ENCODE measurements at places on chromosomes 3 and 15. TPM values are rescaled to one million over a fixed set of nuclear protein-coding genes. Genes with fewer than 3 reads are reported as not detected.

GRCh38 chr15:35054380-35054779, 30.7 kb downstream of the NANOGP8 start:
- DNase-seq, result no peak

DNA sequence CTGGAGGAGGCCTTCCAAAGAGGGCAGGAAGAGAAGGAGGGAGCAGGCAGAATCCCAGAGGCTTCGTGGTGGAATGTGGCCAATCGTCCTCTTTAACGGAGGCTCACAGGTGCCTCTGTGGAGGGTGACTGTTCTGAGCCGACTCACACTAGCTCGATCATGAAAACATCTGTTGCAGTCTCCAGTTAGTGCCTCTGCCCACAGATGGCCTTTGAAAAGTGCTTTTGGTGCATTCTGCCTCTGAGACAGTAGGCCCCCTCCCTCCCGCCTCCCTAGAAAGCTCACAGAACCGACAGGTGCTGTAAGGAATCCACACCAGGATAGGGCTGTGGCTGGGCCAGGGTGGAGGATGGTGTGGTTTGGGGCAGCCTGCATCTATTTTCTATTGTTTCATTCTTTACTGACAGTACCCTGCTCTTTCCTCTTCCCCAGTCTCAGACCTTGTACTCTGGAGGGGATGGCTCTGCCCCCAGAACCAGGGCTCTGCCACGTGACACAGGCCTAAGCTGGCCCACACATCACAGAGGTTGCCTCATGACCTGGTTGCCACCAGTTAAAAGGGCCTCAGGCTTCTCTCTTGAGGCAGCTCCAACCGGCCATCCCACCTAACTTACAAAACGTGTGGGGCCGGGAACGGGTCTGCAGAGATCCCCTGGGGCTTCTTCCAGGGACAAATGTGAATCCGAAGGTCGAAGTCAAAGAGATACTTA, 27.2 kb upstream of the PIGZ start:
- DNase-seq, result no peak

Gene IGSF10
- total RNA-seq, result under 0.01 TPM

- peak; percentile 89 for DNase-seq
These were observed 56.9 kb upstream of the FLNB start for GRCh38 chr3:57951066-57951882.

- DNase-seq, result no peak
These were observed 4.7 kb downstream of the SLC51A start for GRCh38 chr3:196220991-196221390.

DNA sequence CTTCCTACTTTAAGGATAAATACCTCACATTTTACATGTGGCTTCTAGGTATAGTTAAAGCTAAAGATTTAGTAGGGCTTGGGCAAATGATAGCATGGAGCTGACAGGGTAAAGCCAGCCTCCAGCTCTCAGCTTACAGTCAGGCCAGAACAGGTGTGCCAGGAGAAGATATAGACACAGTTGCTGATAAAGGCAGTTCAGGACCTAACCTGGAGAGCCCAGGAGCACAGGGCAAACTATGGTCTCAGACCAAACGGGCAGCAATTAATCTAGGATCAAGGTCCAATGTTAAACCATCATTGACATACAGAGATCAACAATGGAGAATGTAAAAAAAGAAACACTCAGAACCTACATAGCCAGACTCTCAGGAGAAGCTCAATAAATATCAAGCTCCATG, 4.0 kb downstream of the WDR49 start:
- DNase-seq, result no peak

Gene SMAD6
- total RNA-seq, result 6.9 TPM

DNA sequence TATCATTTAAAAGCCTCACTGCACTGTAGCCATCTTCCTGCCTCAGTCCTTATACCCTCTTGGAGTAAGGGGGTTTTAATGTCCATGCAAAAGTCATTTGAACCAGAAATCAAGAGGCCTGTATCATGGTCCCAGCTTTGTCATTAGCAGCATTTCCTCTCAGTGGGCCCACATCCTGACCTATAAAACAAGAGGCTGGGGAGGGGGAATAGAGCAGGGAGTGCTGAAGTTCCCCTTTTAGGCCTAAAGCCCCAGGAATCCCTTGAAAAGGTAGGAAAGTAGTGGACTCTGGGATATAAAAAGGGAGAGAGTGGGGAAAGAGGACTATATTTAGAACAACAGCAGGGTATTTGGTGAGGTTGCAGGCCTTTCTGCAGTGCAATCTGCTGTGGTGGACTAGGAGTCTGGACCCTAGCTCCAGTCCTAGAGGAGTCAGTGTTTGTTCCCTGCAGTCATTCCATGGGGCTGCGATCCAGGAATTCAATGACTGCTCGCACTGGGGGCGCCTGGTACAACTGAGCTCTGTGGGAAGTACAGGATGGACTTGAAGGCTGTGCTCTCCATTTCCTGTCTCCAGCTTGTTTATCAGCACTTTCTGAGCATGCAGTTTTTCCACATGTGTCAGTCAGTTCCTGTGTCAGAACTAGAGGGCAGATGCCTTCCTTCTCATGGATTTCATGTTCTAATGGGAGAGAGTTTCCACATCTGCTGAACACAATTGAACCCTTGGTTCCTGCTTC, 46.8 kb downstream of the PDHB start:
- DNase-seq, result peak; percentile 80

Gene PLA2G4E
- total RNA-seq, result 0.07 TPM

Gene MAP2K1
- total RNA-seq, result 63.5 TPM

Gene NPAP1
- total RNA-seq, result not detected

- DNase-seq, result no peak
These were observed at the start of gene PFN2 for GRCh38 chr3:149970716-149971402. PFN2 (minus strand) TSS chr3:149970895; CDS start chr3:149970856, 39 bp downstream.

DNA sequence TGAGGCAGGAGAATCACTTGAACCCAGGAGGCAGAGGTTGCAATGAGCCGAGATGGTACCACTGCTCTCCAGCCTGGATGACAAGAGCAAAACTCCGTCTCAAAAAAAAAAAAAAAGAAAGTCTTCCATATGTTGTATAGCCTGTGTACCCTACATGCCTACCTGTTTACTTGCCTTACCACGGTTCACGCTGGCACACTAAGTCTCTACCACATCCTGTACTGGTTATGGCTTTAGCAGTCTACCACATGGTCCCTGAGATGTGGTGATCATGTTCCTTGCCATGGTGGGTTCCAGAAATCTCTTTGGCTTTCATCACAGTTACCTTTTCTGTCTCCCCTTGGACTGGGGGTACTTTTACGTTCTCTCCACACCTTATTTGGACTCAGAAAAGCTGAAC, 63.8 kb upstream of the TBC1D5 start:
- no peak for DNase-seq

Gene TMEM39A
- 41.5 TPM for total RNA-seq

Gene AP3B2
- not detected for total RNA-seq

DNA sequence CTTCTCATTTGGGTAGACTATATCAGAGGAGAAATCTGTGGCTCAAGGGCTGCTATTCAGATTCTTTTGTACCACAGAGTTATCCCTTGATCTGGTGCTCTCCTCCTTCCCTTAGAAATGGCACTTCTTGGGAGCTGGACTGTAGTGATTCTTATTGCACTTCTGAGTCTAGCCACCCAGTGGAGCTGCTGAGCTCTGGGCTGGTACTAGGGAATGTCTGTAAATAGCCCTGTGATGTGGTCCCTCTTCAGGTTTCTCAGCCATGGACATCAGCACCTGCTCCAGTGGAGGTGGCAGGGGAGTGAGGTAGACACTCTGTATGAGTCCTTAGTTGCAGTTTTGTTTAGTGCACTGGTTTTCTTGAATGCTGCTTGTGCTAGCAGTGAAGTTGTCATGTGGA, 1292.6 kb downstream of the SI start:
- DNase-seq, result peak; percentile 38

DNA sequence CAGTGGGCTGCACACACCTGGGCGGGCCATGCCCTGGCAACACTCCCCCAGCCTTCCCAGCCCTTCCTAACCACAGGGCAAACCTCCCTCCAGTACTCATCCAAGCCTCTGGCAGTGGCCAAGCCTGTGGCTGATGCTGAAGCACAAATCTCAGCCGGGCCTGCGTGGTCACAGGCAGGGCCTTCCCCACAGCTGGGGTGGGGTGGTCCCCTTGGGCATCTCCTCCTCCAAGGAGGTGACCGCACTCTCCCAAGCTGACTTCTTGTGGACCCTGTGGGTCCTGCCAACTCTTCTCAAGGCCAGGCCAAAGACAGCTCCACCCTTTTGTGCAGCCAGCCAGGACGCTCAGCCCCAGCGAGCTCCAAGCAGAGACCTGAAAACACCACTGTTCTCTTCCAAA, 21.4 kb downstream of the GRAMD2A start:
- no peak for DNase-seq

DNA sequence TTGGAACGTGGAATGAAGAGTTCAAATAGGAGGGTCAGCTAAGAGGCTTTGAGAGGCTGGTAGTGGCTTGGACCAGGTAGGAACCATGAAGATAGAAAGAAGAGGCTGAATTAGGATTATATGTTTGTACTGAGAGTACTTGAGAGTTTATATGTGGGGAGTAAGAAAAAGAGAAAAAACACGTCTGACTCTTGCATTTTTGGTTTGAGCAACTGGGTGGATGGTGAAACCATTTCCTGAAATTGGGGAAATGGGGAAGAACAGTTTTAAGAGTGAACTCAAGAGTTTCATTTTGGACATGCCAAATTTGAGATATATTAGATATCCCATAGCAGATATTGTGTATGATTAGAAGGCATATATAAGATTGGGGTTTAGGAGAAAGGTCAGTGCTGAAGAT, 92.9 kb upstream of the TNIK start:
- no peak for DNase-seq

Gene SERPINI2
- total RNA-seq, result not detected

GRCh38 chr15:25611603-25612002, 172.8 kb upstream of the UBE3A start:
- peak; percentile 70 for DNase-seq

- DNase-seq, result peak; percentile 65
These were observed 257.9 kb upstream of the KCNH8 start for GRCh38 chr3:18890449-18890848.

DNA sequence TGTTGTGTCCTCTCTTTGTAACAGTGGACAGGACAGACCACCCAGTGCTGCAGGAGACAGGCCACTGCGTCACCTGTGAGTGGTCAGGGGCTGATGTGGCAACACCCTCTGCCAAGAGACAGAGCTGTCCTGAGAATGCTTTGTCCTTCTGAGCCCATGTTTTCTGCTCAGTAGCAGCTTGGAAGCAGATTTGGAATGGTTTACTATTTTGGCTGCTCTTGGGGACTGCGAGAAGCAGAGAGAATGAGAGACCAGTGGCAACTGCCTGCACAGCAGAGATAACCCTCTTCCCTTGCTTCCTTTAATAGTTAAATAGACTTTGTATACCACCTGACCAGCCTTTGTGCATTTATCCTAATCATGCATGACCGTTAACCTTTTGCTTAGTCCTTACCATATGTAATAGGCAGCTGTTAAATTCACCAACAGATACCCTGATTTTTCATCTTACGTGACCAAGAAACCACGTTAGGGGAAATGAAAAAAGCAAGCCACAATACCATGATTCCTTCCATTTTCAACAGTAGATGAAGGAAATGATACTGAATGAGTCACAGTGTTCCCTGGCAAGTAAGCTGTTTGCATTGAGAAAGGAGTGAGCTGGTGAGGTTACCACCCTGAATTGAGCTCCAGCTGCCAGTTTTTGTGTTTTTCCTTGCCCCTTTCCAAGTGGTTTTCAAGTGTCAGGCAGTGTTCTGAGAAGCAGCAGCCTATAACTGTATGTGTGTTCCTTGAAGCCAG, 35.5 kb downstream of the B3GALNT1 start:
- peak; percentile 97 for DNase-seq

GRCh38 chr15:56674857-56675256, 58.5 kb downstream of the ZNF280D start:
- DNase-seq, result no peak

Gene C3orf52
- 21.5 TPM for total RNA-seq

GRCh38 chr3:124351430-124352148, 359.7 kb upstream of the ROPN1 start:
- DNase-seq, result peak; percentile 50

Gene VGLL3
- 0.88 TPM for total RNA-seq

DNA sequence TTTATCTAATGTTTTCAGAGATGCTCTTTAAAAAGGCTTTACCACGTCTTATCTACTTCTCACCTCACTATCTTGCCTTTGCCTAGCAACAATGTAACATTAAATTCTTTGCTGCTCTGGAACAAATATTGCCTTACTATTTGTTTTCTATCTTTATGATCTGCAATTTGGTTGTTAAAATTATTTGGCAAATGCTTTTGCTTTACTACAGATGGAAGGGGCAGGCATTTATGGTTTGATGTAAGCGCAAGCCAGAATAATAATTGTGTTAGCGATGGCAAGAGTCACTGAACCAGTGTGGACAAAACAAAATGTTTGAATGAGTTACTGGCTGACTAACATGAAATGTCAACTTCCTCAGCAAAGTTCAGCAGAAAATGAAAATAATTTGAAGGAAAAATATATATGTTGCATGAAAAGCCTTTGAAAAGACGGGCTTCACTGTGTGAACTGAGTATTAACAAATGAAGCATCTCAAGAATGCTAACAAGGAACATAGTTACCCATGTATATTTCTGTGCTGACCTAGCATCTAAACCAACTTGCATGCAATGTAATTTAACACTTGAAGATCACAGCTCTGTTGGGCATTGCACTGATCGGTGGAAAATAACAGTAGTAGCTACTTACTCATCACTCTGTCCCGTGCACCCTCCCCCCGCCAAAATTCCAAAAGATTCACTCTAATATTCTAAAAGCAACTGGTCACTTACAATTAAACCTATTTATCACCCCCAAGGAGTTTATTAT, 454.0 kb upstream of the ARHGEF26 start:
- no peak for DNase-seq

- no peak for DNase-seq
These were observed 595.8 kb upstream of the BCHE start for GRCh38 chr3:166433060-166433459.

DNA sequence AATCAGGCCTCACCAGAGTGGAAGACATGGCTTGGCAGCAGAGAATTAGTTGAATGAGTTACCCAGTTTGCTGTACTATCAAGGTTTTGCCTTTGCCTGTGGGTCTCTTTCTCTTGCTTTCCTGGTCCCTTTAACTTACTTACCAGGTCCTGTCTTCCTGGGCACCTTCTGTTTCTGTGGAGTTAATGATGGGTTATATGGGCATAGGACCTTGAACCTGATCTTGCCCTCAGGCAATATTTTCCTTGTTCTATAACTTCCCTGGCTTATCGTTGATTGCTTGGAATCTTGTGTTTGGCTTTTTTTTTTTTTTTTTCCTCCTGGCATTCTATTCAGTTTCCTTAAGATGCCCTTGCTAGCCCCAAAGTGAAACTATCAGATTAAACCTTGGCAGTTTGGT, 106.8 kb downstream of the HHLA2 start:
- DNase-seq, result no peak

Gene ZFAND6
- 173 TPM for total RNA-seq
